ENCODE measurements at places on chromosomes 6 and 20. TPM values are rescaled to one million over a fixed set of nuclear protein-coding genes. Genes with fewer than 3 reads are reported as not detected.

PBOV1 gene
- polyA plus RNA-seq: not detected

MYLK4 gene
- polyA plus RNA-seq: 143 TPM

DNA sequence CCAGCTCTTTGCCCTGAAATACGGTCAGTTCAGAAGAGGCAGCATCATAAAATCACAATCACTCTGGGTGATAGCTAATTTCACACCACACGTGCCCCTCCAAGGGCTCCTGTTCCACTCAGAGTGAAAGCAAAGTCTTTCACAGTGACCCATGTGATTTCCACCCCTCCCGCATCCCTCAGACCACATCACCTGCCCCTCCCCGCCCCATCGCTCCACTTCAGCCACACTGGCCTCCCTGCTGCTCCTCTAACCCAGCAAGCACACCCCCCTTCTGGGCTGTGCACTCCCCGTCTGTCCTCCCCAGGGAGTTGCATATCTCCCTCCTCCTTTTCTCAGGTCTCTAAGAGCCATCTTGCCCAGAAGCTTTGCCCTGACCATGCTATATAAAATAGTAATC is 74.5 kb downstream of the PSMG4 start:
- no peak for DNase-seq

DNA sequence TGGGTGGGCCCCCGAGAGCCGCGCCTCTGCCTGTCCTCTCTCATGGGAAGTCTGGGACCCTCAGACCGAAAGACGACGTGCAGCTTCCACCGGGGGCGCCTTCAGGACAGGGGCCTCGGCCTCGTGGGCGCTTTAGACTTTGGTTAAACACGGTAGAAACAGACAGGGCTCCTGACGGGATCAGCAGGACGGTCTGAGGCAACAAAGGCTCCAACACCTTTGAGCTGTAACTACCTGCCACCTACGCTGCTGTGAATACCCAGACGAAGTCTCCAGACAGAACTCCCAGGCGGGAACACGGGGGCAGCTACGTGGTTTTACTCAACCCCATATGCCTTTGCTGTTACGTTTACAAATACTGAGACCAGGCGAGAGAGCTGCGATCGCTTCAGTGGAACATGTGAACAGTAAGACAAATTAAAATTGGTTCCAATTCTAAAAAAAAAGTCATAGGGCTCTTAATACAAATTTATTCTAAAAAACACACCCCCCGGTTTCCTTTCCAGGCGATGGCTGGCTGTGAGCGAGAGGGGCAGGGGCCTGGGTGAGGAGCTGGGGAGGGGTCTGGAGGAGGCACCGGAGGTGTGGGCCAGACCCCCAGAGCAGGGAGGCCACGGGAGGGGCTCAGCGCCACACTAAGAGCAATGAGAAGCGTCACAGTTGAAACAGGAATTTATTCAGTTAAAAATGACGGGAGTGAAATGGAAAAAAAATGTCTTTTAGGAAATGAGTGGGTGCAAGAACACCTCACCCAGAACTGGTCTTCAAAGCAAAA is 453.2 kb downstream of the QKI start:
- DNase-seq: no peak

- no peak for DNase-seq
Observed at GRCh38 chr6:107832151-107833056, 8.3 kb upstream of the SCML4 start.
